ENCODE measurements at places on chromosomes 4 and X.

DNA sequence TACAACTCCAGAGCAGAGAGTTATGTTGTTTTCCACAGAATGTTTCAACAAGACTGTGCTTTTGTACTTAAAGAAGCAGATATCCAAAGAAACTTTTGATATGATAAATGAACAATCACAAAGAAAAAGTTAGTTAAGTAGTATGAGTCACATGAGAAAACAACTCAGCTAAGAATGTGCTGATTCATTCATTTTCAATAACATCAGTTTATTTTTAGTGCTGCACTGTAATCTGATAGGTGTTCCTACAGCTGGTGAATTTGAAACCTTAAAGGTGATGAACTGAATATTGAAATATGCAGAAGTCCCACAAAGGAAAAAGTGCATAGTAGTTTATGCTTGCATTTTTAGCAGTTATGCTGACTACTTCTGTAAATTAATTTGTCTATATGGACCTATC, 180.3 kb upstream of the TENM3 start:
- DNase-seq: peak; percentile 66

DNA sequence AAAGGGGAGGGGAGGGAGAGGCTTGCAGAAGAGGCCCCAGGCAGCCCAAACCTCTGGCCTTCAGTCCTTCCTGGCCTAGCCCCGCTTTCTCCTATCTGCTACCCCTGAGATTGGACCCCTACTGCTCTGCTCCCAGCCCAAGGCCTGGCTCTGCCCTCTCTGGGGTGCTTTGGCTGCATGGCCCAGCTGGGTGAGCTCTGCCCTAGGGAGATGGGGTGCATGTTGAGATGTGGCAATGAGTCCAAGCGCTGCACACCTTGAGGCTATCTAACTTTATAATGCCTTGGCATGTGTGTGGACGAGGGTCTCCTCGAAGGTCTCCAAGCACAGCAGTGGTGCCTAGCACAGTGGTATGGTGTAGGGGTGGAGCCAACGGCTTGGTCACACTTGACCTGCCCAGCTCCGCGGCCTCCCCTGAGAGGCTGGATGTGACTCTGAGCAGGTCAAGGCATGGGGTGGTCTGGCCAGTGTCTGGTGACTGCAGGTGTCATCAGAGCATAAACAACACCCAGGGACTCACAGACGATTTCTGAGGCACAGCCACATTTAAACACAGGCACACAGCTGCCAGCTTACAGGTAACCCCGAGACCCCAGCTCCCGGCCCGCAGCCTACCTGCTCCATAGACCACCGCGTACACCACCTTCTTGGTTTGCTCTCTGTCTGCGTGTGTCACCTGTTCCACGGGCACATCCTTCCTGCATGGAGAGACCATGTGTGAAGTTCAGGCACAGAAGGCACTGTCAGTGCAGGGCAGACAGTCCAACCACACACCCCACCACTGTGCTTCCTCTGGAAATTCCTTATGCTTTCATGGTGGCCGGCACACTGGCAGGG, 36.3 kb downstream of the NAT8L start:
- DNase-seq: peak; percentile 2

DNA sequence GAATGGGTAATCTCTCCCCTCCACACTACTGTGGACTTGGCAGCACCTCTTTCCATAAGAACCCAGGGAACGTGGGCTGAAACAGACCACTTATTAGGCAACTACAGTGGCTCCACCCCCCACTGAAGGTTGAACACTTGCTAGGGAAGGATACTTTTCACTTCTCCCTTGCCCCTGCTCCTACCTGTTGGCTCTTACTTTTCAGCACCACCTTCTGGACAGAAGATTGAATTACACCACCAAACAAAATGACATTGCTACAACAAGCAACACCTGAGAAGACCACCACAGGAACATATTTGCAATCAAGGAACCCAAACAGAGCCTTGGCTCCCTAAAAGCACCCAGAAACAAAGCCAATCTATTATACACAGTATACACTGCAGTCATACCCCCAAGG, 132.1 kb upstream of the CXCL13 start:
- peak; percentile 47 for DNase-seq

DNA sequence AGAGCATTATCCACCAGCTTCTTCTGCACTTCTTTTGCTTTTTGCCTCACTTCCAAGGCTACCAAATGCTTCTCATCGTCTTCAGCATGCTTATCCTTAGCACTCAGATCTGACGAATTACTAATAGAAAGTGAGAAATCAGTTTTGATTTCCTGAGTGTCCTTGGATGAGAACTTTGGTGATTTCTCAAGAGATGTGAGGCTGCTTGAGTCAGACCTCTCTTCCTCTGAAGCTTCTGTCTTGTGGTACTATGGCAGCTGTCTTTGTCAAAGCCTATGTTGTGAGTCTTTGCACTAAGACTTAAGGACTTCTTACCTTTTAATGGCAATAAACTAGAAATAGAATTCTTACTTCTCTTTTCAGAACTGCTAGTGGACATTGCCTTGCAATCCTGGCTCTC, 169.9 kb downstream of the CPE start:
- DNase-seq: no peak

- no peak for DNase-seq
Measured at GRCh38 chrX:150506486-150506885, 61.9 kb upstream of the MTM1 start.

DNA sequence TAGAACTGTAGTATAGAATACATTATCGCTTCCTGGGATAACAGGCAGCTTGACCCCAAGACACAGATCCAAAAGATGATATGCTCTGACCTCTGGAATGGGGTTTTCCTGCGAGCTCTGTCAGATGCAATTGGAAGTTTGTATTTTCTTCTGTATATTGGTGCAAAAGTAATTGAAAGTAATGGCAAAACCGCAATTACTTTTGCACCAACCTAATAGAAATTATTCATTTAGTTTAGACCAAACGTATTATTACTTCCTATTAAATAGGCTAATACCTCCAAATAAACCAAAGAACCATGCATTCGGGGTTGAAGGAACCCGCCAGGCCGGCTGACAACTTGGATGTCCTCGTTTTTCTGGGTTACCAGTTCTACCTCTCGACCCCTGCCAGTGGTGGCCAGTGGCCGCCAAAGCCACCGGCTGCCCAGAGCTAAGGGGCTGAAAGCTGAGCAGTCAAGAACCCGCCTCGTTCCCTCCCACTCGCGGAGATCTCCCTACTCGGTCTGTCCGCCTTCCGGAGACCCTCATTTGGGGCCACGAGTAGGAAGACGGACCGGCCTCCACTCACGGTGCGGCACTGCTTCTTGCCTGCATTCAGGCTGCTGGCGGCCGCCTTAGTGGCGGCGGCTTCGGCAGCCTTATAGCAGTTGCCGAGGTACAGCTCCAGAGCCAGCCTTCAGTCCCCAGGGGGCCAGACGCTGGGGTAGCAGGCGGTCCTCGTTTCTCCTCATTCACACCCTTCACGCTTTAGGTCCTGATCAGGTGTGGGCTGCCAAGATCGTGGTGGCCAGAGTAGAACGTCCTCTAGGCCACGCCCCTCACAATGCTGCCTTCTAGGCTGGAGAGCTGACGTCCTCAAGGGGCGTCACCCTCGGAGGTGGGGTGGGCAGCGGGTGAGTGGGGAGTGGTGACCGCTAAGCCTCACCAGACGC, 121.9 kb downstream of the RBMX2 start:
- peak; percentile 1 for DNase-seq

DNA sequence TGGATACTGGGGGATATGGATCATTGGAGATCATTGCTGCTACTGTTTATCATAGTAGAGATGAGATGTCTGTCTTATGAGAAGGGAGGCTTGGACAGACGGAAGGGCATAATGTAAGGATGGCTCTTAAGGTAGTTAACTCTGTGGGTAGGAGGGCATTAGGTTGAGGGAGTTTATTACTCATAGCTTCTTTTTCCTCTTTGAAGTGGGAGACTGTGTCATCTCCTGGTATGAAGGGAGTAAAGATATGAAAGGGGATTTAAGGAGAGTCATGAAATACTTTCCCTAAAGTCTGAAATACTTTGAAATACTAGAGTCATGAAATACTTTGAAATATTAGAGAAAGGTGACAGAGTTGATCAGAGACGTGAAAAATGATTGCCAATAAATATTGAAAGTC, 255.5 kb upstream of the PITX2 start:
- no peak for DNase-seq

DNA sequence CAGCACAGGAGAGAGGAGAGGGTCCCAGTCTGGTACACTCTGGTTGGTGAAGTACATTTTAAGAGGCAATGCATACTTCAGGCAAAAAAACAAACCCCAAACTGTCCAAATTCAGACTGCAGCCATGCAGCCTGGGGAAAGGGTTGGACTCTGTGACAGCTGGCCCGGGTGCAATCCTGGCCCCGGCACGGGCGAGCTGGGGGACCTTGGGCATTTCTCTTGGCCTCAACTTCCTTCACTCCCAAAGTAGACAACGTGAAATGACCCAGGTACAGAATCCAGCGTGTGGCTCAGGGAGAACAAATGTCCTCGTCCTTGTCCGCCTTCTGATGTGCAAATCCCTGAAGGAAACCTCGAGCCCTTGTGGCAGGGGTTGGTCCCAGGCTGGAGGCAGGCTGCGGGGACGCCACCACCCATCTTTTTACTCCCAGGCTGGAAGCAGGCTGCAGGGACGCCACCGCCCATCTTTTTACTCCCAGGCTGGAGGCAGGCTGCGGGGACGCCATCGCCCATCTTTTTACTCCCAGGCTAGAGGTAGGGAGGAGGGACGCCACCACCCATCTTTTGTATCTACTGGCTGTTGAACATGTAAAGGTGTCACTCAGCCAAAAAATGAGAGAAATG, 62.3 kb downstream of the ACOX3 start:
- DNase-seq: no peak

- DNase-seq: no peak
Measured at GRCh38 chrX:69121321-69122000, 43.8 kb downstream of the PJA1 start.

GRCh38 chrX:20829665-20830491, 544.3 kb upstream of the CNKSR2 start:
- peak; percentile 80 for DNase-seq

DNA sequence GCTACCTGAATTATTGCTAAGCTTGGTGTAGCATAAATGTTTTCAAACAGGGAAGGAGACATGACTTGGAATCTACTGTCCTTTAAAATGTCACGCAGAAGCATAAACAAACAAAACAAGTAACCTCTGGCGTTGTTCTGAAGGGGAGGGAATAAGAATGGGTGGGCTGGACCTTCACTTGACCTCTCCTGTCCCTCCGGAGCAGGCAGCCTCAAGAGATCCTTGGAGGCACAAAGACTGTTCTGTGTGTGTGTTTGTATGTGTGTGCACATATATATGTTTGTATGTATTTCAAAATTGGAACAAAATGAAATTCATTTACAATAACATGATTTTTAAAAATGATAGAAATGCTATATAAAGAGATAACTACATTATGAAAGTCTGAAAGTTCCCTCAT, 91.3 kb upstream of the DCLK2 start:
- DNase-seq: no peak

DNA sequence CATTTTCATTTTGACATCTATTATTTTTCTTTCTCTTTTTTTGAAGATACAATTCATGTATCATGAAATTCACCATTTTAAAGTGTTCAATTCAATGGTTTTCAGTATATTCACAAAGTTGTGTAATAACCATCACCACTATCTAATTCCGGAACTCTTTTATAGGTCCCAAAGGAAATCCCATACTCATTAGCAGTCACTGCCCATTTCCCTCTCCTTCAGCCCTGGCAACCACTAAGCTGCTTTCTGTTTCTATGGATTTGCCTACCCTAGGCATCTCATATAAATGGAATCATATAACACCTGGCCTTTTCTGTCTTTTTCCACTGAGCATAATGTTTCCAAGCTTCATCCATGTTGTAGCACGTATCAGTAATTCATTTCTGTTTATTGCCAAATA, 3.2 kb upstream of the FGF2 start:
- no peak for DNase-seq

DNA sequence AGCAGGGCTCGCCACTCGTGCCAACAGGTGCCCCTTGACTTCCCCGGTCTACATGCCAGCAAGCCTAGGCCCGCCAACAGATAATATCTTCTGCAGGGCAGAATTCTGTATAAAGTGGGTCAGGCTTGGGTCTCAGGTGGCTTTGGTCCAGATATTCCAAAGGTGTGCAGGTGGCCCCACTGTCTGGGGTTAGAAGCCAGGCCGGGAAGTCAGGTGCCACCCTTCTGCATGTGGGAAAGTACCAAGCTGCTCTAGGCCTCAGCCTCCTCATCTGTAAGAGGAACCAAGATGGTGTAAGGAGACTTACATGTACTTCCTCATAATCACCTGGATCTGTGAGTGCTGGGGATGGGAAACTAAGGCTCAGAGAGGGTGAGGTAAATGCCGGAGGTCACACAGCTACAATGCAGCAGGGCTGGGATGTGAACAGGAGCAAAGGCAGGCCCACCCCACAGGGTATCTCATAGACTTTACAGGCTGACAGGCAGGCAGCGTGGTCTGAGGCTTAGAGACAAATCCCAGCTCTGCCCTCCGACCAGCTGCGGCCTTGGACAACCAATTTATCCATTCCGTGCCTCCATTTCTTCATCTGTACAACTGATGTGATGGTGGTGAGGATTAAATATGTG, 35.9 kb downstream of the WDR1 start:
- no peak for DNase-seq

DNA sequence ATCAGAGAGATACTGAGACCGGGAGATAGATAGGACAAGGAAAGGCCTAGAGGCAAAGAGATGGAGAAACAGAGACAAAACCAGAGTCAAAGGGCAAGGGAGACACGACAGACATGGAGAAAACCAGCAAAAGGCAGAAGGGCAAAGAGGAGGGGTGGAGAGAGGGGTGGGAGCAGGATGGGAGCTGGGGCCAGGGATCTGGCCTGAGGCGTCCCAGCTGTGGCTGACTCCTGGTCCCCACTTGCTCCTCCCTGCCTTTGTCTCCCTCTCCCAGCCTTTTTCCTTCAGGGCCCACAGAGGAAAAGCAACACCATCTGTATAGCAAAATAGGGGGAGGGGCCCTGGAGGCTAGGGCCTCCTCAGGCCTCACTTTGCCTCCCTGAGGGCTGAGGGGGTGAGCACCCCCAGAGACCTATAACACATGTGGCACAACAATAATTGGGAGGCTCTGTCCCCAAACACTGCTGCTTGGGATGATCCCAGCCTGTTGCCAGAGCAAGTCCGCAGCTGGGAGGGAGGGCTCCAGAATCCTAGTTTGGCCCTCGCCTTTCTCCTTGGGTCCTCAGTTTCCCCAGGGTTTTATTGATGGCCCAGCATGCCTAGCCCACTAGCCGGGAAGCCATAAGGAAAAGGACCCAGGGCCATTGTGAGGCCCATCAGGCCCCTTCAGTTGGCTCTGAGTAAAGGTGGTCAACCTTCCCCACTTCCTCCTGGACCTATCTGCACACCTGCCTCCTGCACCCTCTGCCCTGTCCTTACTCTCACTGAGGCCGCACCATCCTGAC, 96.8 kb downstream of the PJA1 start:
- DNase-seq: no peak

GRCh38 chrX:17285983-17286382, 89.0 kb upstream of the NHS start:
- DNase-seq: no peak
